ENCODE measurements at places on chromosomes 16 and 17.

DNA sequence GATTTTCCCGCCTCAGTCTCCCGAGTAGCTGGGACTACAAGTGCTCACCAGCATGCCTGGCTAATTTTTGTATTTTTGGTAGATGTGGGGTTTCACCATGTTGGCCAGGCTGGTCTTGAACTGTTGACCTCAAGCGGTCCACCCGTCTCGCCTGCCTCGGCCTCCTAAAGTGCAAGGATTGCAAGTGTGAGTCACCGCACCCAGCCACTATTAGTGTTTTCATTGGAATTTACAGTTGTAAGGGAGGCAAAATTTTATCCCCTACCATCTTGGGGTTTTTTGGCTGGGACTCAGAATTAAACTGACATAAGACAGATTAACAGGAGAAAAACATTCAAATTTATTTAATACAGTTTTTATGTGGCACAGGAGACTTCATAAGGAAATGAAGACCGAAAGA lies 12.3 kb upstream of the MYCBPAP start:
- DNase-seq: no peak

DNA sequence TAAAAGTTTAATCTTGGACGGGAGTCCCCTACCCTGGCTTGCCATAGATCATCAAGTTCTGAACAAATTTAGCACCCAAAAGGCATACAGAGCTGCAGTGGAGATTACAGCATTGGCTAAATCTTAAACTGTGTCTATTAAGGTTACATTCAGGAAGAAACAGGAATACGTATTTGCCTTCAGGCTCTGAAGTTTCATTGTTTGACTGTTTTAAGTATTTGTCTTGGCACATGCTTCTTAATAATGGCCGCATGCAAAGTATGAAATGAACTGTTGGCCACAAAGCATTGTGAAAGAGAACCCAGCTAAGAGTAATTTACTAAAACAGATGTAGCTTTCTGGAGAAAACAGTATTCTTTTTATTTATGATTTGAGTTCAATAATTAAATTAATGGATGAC lies 63.9 kb upstream of the CNEP1R1 start:
- DNase-seq: no peak

GRCh38 chr16:1026057-1026783 lies 44.6 kb downstream of the SOX8 start:
- peak; percentile 90 for DNase-seq

DNA sequence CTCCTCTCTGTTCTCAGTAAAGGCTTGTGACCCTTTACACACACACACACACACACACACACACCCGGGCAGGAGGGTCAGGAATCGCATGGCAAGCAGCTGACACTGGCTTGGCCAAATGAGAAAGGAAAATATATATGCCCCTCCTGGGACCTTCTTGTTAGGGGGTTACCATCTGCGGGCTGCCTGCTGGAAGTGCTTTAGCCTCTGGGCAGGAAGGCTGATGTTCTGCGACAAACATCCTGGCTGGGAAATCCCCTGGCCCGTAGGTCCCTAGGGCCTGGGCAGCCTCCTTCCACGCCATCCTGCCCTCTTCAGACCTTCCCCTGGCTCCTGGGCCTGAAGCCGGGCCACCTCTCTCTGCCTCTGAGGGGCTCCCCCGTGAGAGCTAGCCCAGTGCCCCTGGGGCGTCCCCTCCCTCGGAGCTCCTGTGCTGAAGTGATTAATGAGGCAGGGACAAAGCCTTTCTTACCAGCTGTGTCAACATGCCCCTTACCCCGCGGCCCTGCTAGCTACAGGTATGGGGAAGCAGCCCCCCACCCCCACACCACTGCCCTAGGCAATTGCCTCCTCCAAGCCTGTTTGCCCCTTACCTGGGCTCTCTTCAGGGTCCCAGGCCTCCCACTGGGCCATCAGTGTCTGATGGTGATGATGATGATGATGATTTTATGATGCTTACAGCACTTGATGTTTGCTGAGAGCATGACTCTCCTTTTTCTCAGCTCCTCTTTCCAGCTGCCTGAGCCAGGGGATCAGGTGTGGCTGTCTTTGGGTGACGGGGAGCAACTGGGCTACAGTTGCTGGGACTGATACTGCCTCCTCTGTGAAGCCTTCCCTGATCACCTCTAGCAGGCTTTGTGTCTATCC lies 32.8 kb upstream of the ETV4 start:
- DNase-seq: no peak

GRCh38 chr16:728131-728889 lies 1.4 kb downstream of the HAGHL start:
- peak; percentile 63 for DNase-seq
